ENCODE measurements at places on chromosomes 4 and X.

DNA sequence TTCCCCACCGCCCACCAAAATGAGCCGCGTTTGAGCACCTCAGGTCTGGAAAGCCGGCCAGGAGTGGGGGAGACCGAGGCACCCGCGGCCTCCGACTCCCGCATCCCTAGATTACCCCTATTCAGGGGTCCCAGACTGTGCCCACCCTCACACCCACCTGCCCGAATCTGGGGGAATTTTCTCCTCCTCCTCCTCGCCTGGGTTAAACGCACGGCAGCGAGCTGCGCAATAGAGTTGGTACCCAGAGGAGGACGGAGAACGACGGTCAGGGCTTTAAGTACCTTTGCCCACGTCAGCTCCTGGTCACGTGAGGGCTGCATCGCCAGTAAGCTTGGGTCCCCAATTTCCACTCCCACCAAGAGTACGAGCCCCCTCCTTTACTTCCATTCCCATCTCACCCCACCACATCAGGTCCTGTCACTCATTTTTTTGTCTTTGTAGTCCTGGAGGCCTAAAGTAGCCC, at the start of gene ARMCX2:
Gene ARMCX2, minus strand, starts transcription at position 250 of the 463 bp plus-strand sequence. CDS start 2,262 bp downstream, outside the sequence.
- no peak for DNase-seq

GRCh38 chrX:30570505-30570904, 7.1 kb downstream of the TASL start:
- DNase-seq = no peak

DNA sequence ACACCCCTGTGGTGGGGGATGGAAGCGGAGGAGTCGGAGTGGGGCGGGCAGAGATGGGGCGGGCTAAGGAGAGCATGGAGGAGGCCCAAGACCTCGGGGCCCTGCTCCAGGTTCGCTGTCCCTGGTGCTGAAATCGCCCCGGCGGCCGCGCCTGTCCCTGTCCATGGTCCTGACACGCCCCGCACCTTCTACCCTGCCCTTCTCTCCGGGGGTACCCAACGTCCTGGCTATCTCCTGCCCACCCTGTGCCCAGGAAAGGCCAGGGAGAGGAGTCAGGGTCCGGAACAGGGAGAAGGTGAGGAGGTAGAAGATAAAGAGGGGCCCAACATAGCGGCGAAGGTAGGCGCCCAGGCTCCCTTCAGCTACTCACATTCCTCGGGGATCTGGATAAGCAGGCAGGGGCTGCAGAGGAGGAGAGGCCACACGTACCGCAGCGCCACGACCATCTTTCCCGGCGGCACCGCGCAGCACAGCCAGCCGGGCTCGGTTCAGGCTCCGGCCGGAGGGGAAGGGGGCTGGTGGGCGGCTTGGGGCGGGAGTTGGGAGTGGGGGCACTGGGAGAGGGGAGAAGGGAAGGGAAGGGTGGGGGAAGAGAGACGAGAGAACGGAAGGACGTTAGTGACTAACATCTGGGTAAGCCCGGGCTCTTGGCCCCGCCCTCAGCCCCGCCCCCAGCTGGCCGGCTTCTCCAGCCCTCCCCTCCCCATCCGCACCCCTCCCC, 10.4 kb downstream of the L1CAM start:
- peak; percentile 31 for DNase-seq

GRCh38 chrX:13647709-13648212, 5.2 kb upstream of the TCEANC start:
- peak; percentile 47 for DNase-seq

- DNase-seq = no peak
These were observed 5.2 kb downstream of the HMX1 start for GRCh38 chr4:8866421-8866820.

DNA sequence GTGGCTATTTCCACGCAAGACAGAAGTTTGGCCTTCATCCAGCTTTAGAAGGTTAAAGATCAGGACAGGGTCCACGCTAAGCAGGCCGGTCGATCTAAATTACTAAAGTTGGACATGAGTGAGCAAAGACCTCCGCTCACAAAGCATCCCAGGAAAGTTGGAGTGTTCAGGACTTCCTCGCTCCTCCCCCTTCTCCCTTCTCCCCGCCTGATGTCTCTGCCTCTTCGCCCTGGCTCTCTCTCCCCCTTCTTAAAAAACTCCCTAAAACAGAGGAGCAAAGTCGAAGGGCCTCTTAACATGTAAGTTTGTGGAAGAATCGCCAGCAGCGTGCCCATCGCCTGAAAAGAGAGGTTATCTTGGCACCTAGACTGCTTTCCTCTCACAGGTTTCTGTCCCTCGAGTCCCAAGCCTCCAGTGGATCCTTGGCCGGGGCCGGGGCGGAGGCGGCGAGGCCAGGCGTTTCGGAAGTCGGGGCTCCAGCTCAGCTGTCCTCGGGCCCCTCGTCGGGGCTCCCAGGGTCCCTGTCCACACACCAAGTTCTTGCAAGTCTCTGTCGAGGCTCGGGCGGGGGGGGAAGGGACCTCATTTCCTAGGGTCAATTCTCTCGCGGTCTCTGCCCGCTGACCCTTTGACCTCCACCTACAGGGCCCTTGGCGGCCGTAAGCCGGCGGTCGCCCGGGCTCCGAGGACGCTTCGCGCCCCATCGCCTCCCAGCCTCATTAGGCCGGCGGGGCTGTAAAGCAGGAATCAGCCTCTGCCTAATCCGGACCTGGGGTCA, 7.6 kb downstream of the ZIC3 start:
- DNase-seq = no peak

DNA sequence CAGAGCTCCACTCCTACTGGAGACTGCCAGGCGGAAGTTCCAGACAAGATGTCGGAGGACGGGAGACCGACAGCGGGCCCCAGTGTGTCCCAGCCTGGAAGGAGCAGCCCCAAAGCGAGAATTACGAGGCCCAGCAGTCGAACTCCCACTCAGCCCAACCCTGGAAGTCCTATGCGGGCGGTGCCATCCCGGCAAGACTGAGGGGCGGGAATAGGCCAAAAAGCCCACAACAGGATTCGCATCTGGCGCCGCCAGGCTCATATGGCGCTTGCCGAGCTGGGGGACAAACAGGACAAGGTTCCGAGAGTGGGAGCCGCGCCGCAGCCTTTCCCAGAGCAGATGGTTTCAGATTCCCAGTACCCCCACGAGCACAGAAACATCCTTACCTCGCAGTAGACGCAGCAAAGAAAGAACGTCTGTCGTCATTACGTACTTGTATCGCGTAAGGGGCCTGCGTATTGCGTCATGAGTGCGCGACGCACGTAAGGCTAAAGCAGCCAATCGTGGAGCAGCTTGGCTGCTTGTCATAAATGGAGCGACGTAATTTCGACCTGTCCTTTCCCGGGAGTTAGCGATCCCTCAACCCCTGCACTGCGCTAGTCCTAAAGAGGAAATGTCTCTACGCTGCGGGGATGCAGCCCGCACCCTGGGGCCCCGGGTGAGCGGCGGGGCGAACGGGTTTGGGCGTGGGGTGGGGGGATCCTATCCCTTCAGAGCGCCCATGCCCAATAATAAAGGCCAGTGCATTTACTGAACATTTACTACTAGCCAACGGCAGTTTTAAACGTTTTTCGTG, at the start of the genes LIAS and RPL9:
Gene LIAS, plus strand, starts transcription at position 552 of the 796 bp plus-strand sequence. Its CDS starts 62 bp downstream, at position 614.
Gene RPL9, minus strand, starts transcription at position 418 of the 796 bp plus-strand sequence. CDS start 483 bp downstream, outside the sequence.
- peak; percentile 92 for DNase-seq

DNA sequence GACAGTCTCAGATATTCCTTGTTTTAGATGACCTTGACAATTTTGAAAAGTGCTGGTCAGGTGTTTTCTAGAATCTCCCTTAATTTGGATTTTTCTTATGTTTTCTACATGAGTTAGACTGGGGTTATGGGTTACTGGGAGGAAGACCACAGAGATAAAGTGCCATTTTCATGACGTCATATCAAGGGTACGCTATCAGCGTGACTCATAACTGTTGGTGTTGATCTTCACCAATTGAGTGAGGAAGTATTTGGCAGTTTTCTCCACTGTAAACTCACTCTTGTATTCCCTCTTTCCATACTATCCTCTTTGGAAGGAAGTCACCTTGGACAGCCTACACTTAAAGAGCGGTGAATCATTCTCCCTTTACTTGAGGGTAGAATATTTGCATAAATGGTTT, 56.9 kb downstream of the MAGEC1 start:
- no peak for DNase-seq

- DNase-seq = peak; percentile 20
These were observed 35.3 kb upstream of the VSIG4 start for GRCh38 chrX:66074920-66075879.

DNA sequence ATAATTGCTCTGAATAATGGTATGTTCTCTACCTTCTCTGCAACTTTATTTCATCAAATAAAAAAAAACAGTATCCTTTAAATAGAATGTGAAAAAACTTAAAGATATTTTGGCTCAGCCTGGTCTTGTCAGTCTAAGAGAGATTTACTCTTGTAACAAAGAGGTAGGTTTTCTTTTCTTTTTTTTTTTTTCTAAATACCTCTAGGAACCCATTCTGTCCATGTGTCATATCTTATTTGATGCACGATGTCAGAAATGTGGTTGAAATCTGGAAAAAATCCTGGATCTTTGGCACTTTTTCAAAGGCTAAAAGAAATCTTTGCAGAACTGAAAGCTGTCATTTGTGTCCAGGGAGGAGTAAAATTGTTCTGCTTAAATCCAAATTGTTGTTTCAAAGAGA, 17.3 kb upstream of the FGF5 start:
- DNase-seq = no peak

GRCh38 chr4:152524427-152524826, 11.5 kb downstream of the FBXW7 start:
- DNase-seq = no peak

DNA sequence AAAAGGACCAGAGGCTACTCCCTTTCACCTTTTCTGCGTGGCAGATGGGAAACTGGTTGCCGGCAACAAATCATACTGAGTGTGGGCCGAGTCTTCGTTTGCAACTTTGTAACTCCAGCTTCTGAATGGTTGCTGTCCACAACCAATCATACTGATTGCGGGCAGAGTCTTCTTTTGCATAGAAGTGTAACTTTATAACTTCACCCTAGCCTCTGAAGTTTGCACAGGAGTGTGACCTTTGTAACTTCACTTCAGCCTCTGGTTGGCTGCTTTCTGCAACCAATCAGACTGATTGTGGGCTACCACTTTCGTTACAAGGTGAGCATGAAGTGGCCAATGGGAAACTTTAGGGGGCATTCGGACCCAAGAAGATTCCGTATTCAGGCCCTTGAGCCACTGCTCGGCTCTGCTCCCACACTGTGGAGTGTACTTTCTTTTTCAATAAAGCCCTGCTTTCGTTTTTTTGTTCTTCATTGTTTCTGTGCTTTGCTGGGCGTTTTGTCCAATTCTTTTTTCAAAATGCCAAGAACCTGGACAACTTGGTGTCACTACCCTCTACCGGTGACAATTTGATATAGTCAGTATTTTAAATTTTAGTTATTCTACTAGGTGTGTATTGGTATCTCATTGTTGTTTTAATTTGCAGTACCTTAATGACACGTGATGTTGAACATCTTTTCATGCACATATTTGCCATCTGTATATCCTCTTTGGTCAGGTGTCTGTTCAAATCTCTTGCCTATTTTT, 9.0 kb upstream of the PAGE5 start:
- DNase-seq = no peak

DNA sequence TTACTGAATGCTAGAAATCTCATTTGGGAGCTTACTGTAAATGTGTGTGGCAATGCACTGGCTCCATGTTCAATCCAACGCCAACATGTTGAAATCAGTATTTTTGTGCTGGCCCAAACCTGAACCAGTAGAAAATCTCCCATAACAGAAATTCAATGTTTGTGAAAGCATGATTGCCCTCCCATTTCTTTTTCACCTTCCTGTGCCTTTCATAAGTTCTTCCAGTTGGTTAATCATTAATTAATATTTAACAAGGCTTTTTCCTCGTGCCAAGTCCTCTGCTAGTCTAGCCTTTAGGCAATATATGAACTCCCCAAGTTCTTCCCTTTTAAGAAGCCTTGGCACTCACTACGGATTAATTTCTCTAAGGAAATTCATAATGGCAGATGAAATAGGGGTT, 1.3 kb upstream of the PLS3 start:
- no peak for DNase-seq

DNA sequence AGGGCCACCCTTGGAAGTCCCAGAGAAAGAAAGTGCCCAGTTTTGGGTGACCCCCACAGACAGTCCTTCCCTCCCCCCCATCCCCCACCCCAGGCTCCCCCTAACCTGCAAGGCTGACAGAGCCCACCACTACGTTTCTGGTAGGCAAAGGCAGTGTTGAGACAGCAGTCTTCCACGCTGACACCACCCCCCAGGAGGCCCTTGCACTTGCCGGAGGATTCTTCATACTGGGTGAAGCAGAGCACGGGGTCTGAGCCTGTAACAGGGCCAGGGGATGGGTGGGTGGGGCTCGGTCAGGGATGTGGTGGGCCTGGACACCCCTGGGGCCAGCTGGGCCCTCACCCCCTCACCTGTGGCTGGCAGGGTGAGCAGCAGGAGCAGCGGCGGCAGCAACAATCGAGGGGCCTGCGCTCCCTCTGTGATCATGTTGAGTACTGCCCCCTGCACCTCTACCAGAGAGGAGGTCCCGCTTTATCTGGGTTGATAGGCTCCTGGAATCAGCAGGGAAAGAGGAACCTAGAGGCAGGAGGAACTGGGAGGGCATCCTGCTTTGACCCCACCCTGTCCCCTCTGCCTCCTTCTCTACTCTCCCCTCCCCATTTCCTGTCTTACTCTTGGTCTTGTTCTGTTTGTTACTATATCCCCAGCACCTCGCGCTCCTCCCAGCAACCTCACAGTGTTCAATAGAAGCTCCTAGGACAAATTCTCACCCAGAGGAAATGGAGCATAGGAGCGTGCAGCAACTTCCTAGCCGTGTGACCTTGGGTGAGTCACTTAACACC, at the start of gene CFP:
Gene CFP, minus strand, starts transcription at position 512 of the 782 bp plus-strand sequence. Its CDS starts 86 bp downstream, at position 426.
- no peak for DNase-seq

DNA sequence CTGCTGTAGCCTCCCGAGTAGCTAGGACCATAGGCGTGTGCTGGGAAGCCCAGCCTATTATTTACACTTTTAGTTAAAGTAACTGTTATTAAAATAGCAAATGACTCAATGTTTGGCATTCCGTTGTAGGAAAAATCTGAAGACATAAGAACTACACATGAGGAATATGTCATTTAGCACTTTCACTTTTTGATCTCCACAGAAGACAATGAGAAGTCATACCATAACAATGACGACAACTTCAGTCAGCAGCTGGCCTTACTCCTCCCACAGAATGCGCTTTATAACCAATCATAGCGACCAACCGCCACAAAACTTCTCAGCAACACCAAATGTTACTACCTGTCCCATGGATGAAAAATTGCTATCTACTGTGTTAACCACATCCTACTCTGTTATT, 6.7 kb downstream of the GPR34 start:
- DNase-seq = no peak

- DNase-seq = no peak
These were observed 87.2 kb downstream of the MAOA start for GRCh38 chrX:43743100-43743822.

DNA sequence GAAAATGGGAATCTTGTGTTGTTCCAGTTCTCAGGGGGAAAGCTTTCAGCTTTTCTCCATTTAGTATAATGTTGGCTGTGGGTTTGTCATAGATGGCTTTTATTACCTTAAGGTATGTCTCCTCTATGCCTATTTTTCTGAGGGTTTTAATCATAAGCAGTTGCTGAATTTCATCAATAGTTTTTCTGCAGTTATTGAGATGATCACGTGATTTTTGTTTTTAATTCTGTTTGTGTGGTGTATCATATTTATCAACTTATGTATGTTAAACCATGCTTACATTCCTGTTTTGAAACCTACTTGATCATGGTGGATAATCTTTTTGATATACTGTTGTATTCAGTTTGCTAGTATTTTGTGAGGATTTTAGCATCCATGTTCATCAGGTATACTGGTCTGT, 66.8 kb upstream of the CENPE start:
- DNase-seq = no peak

- no peak for DNase-seq
These were observed 149.2 kb downstream of the TBL1X start for GRCh38 chrX:9614016-9614415.
